ENCODE measurements at places on chromosomes 3 and 15.

DNA sequence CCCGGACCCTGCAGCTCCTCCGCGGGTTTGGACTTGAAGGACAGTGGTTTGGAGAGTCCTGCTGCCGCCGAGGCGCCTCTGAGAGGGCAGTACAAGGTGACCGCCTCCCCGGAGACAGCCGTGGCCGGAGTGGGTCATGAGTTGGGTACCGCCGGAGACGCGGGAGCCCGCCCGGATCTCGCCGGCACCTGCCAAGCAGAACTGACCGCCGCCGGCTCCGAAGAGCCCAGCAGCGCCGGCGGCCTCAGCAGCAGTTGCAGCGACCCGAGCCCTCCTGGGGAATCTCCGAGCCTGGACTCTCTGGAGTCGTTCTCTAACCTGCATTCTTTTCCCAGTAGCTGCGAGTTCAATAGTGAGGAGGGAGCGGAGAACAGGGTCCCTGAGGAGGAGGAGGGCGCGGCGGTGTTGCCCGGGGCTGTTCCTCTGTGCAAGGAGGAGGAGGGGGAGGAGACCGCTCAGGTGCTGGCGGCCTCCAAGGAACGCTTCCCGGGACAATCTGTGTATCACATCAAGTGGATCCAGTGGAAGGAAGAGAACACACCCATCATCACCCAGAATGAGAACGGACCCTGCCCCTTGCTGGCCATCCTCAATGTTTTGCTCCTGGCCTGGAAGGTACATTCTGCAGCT is 634 bp downstream of the MINDY2 start:
- DNase-seq, result peak; percentile 53

GRCh38 chr3:44712455-44713075 is at the start of gene ZNF502:
TSS of gene ZNF502 (plus strand) at chr3:44712660. CDS start at chr3:44720262, 7,602 bp downstream.
- peak; percentile 90 for DNase-seq

- DNase-seq, result peak; percentile 8
These were observed 436.5 kb upstream of the WNT5A start for GRCh38 chr3:55923626-55924025.

DNA sequence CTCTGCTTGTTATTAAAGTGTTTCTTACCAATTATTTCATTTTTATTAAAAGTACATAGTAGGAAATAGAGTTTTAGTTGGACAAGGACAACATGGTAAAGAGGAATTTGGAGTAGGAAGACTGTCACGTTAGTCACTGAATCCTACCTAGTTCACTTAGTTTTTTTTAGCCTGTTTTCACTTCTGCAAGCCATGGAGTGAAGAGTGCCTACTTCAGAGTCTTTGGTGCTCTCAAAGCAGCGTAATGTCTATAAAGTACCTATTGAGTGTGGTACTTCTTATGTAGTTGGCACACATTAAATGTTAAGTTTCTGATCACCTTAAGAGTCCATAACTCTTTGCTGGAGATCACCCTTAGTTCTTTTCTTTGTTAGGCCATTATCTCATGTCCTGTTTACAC is 78.7 kb downstream of the LPP start:
- DNase-seq, result no peak

DNA sequence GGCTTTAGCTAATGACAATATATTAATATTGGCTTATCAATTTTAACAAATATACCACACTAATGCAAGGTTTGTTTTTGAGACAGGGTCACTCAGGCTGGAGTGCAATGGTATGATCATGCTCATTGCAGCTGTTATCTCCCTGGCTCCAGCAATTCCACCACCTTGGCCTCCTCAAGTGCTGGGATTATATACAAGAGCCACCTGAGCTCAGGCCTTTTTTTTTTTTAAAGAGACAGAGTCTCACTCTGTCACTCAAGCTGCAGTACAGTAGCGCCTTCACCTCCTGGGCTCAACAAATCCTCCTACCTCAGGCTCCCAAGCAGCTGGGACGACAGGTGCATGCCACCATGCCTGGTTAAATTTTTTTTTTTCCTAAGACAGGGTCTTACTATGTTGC is 11.7 kb downstream of the DLG1 start:
- no peak for DNase-seq

GRCh38 chr15:96657096-96657495 is 326.6 kb downstream of the NR2F2 start:
- no peak for DNase-seq

- peak; percentile 63 for DNase-seq
These were observed 14.4 kb downstream of the ATP13A3 start for GRCh38 chr3:194472290-194472920.

- no peak for DNase-seq
These were observed 96.6 kb downstream of the CEMIP start for GRCh38 chr15:80875568-80876347.

GRCh38 chr3:44845528-44846520 is 15.9 kb upstream of the TMEM42 start:
- DNase-seq, result no peak

- no peak for DNase-seq
These were observed 15.8 kb downstream of the CX3CR1 start for GRCh38 chr3:39264053-39264452.

- DNase-seq, result peak; percentile 24
These were observed 58.5 kb downstream of the DNAJB8 start for GRCh38 chr3:128408012-128408692.

DNA sequence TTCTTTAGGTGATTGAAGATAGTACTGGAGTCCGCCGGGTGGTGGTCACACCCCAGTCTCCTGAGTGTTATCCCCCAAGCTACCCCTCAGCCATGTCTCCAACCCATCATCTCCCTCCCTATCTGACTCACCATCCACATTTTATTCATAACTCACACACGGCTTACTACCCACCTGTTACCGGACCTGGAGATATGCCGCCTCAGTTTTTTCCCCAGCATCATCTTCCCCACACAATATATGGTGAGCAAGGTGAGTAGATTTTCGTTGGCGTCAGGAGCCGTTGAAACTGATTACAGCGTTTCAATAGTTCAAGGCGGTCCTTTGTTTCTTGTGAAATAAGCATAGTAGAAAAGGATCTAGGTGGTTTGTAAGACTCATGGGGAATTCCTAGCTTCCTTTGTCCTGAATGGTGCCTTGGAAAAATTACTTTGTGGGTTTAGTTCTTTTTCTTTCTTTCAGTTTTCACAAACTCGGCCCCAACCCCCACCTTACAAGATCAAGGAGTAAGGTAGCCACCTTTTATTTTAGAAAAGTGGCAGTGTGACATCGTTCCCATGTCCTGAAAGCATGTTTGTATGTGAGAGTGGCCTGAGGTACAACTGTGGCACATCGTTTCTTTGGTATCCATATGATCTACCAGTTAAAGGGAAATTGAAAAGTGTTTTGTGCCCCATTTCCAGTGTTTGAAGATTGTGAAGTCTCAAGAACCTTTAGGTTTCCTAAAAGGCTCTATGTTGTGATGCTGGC is 200.6 kb downstream of the GHSR start:
- DNase-seq, result no peak

- no peak for DNase-seq
These were observed 10.7 kb downstream of the SLC6A20 start for GRCh38 chr3:45785605-45786150.

DNA sequence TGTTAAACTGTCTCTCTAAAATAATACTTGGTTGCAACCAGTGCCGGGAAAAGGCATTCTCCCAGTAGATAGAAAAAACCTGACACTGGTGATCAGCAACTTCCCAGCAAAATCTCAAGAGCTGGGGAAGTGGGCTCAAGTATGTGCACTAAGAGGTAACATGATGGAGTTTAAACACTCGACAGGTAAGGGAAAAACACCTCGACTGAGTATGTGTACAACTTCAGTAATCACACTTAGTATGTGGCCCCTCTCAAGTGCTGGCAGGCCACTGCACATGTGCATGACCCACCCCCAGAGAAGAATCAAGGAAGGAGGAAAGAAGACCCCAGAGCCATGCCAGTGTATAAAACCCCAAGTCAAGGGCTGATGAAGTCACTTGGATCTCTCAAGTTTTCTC is 27.4 kb downstream of the SPESP1 start:
- no peak for DNase-seq

DNA sequence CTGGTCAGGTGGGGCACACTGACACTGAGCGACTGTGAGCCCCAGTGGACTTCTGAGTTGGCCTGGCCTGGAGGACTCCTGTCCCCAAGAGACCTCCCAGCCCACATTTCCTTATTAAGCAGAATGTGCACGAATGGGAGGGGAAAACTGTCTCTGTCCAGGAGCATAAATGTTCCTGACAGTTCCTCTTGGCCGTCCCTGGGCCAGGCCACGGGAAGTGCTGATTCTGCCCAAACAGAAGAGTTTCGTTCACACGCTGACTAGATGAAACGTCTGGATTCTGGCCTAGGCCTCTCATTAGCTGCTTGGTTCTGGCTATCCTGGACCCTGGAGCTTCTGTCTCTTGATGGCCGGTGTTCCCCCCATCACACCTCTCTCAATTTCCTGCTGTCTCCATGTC is 29.5 kb upstream of the APEH start:
- DNase-seq, result no peak

DNA sequence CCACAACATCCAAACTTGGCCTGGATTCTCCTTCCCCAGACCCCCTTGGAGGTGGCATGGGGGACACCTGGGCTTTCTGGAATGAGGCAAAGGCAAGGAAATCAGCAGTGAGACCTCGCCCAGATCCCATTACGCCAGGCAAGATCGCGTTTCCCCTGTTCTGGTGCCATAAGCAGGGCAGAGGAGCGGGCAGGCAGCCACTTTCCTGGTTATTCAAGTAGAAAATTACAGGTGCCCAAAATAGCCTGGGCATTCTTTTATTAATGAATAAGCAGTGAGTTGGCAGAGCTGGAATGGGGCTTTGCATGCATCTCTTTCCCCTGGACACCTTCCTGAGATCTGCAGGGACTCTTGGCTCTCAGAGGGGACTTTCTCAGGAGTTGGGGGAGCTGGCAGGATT is 31.5 kb upstream of the FAM107A start:
- no peak for DNase-seq

- DNase-seq, result peak; percentile 82
These were observed 92.8 kb upstream of the UBE2E1 start for GRCh38 chr3:23712656-23713559.

GRCh38 chr3:168289471-168290008 is 193.8 kb upstream of the GOLIM4 start:
- peak; percentile 97 for DNase-seq

- no peak for DNase-seq
These were observed 3.6 kb upstream of the C3orf85 start for GRCh38 chr3:109132801-109133473.

DNA sequence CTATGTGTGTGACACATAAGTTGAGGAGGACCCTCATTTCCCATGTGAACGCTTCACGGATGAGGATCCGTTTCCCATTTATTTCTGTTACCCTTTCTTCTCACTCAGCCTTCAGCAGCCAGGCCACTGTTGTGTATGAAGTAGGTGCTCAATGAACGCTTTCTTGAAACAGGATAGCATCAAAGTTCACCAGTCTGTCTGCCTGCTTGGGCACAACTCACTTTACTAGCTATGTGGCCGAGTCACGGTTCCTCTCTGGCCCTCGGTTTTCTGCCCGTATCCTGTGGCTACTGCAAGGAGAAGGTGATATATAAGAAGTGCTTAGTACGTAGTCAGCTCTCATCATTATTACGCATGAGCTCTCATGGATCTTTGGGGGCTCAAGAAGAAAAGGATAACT is 22.4 kb downstream of the ACSBG1 start:
- no peak for DNase-seq

- DNase-seq, result no peak
These were observed 28.6 kb downstream of the EPHB1 start for GRCh38 chr3:134823679-134824078.

GRCh38 chr15:80887148-80887547 is 102.5 kb downstream of the MESD start:
- DNase-seq, result no peak

DNA sequence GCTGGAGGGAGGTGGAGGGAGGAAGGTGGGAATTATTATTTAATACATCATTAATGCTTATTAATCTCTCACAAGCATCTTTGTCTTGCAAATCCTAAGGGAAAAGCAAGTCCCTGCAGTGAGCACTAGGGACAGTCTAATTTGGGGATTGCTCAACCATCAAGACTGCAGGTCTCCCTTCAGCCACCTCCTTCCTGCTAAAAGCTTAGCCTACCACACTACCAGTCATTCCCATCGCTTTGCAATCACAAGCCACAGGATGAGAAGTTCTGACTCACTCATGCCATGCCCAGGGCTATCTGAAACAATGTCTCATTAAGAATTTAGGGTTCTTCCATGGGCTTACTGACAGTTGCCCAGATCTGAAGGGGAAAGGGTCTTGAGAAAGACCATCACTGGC is 51.0 kb upstream of the EIF1B start:
- no peak for DNase-seq

GRCh38 chr3:109952924-109953323 is 615.6 kb upstream of the DPPA4 start:
- no peak for DNase-seq

DNA sequence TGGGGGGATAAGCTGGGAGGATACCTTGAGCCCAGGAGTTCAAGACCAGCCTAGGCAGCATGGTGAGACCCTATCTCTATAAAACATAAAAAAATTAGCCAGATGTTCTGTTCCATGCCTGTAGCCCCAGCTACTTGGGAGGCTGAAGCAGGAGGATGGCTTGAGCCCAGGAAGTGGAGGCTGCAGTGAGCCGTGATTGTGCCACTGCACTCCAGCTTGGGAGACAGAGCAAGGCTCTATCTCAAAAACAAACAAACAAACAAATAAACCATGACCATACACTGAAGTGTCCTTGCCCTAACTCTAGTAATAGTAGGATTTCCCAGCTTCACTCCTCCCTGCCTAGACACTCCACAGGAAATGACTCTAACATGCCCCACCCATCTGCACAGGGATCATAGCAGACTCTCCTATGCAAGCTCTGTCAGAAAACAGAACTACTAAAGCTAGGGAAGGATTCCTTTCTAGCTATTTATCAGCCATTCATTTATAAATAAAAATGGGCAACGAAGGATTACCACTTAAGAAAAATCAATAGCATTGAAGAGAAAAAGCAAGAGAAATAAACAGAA is 4.6 kb downstream of the ERICH6 start:
- DNase-seq, result no peak

DNA sequence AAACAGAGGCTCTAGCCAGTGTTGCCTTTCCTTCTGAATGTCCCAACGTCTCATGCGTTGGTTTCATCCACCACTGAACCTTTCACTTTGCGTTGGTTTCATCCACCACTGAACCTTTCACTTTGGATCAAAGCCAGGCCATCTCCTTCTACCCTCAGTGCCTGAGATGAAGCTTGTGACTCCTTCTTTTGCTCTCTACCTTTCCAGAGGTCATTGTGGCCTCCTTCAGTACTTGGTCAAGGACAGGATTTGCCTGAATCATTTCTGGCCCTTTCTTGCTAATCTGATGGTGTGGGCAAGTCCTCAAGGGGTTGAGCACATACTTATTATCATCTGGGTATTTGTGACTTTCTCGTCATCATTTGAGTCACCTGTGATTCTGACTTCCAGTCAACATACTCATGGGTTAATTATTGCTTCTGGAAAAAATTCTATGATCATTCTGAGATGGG is 50.0 kb downstream of the SELENOT start:
- no peak for DNase-seq

DNA sequence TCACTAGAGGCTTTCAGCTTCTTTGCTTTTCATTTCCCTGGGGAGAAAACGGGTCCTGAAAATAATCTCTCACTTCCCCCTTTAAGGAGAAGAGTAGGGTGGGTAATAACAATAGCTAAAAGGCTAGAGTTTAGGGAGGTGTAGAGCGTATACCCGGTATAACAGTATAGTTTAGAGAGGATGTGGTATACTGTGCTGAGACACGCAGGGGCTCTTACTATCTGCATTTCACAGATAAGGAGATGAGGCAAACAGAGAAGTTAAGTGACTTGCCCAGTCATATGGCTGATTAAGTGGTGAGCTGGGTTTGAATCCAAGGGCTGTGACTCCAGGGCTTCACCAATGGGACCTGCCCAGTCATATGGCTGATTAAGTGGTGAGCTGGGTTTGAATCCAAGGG is 15.0 kb upstream of the KCNMB3 start:
- DNase-seq, result no peak
